ENCODE measurements at places on chromosomes 3 and 15.

DNA sequence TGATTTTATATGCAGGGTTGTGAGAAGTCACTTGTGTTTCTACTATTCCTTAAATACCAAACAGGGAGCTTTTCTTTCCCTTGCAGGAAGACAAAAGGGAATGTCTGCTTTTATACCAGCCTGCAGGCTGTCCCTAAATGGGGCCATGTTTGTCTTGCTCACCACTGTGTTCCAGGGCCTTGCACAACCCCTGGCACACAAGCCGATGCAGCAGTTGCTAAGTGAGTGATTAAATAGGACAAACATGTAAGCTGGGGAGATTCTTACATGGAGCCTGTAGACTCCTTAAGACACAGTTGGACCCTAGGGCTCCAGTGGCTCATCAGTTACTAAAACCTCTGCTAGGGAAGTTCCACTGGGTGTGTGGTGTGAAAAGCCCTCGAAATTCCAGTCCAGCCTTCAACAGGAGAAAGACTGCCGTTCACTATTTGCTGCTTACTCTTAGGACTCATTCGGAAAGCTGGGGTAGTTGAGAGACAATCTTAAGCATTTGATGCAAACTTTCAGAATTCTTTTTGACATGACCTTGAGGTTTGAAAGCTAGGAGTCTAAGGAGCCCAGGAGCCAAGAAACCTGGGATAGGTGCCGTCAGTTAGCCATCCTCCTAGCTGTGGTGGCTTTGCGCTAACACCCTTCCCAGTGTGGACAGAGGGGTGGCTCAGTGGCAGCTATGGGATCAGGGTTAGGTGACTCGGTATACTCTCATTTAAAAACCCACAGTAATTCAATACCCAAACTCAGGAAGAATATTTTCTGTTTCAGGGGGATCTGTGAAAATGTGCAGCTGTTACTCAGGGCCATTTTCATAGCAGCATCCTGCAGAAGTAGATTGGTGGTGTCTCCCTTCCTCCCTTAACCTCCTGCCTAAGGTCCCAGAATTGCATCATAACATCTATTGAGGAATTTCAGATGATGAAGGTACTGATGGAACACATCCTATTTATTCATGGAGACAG lies 39.1 kb downstream of the SYNM start:
- peak; percentile 82 for DNase-seq

DNA sequence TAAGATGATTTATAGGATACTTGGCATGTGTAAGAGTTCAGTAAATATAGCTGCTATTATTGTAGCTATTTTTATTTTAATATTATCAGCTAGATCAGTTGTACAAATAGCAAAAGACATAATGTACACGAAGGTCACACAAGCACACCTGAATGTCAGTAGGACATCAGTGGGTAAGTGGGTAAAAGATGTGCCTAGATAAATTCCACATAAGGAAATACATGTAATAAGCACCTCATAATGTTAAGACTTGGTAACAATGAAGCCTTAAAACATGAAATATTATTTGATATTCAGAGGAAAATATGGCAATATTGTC lies 41.5 kb downstream of the ABHD2 start:
- no peak for DNase-seq

DNA sequence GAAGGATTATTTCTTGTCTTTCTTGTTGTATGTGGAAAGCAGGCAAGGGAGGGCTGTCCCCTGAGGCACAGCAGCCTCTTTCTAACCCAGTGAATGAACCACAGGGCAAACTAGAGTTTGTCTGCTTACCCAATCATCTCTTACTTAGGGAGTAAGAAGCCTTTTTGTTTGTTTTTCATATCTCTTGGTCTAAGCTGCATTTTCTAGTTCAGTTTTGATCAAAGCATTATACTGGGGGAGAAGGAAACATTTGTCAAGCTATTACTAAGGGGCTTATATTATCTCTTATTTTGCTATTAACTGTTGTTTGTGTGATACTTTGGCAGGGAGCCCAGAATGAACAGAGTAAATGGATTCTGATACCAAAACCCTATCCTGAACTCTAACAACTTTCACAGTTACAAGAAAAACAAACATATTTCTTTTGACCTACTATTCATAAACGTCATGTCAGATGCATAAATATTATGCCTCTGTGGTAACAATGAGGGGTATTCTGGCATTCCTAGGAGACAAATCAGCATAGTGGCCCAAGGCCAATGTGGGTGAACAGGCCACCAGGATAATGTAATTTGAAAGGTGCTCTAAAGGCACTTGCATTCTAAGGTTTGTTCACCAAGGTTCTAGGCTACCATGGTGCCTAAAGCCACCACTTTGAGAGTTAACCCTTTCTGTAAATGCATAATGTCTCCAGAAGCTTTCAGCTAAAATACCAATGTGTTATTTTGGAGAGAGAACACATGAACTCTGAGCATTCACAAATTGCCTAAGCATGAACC lies 271.6 kb upstream of the ZPLD1 start:
- DNase-seq, result peak; percentile 94

DNA sequence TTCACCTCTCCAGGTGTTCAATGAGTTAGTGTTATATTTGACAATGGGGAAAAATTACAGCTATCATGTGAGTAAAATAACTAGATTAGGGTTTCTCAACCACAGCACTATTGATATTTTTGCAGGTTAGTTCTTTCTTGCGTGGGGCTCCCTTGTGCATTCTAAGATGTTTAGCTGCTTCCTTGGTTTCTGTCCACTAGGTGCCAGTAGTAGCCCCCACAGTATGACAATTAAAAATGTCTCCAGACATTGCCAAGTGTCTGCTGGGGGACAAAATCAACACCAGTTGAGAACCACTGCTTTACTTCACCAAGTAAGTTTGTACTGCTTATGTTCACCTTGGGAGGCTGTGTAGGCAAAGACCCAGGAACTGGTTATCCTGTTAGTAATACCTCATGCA lies 618.7 kb downstream of the EDEM1 start:
- DNase-seq, result no peak

DNA sequence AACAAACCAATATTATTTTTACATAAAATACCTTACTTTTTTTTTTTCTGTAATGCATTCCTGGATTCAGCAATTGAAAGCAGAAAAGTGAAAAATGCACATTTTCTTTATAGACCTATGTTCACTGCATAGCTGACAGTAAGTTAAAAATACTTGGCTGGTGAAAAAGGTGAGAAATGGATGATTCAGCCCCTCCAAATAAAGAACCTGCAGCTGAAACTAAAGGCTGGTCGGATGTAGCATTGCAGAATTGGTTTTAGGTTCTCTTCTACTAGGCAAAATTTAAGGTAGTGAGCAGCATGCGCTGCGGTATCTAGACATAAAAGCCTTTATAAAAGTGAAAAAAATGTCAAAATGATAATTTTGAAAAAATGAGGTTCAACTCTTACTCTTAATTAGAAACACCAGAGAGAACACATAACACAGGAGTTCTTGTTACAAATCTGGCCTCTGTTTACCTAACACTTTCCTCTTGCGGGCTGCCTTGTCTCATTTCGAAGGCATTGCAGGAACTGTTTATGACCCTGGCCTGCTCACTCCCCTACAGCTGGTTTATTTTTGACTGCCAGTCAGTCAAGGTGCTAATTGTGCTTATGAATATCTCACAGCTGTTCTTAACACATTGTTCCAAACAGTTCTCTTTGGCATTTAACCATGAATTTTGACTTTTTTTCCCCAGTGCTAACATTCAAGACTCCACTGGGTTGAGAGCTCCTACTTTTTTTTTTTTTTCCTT lies 455.4 kb upstream of the TBL1XR1 start:
- DNase-seq, result no peak

GRCh38 chr3:69671082-69671952 lies 67.9 kb upstream of the MITF start:
- peak; percentile 36 for DNase-seq

- no peak for DNase-seq
These were observed 825 bp upstream of the RTP3 start for GRCh38 chr3:46496746-46497555.

DNA sequence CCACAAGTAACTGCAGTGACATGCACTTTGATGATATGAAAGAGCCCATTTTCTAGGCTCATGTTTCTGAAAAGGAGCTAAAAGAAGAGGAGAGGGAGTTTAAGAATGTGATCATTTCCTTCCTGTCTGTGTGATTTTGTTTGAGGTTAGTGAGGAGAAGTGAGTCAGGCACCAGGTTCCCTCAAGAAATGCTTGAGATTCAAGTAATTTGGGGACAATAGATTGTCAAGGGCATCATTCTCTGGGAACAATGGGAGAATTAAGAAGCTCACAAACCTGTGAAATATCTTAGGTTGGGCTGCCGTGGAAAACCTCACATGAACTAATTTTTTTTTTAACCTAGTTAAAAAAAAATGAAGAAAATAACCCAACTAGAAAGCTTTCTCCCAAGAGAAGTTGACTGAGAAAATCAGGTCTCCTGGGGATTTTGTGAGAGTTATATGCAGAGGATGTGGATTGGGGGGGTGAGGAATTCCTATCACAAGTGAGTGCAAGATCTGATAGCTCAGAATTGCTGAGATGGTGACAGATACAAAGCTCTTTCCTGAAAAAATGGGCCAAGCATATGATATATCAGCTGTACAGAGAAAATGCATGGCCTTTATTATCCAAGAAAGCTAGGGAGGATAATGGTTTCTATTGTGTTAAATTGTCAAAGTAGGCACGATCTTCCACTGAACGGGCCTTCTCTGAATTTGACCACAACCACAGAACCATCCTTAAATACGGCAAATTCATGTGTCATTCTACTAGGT lies 203.3 kb downstream of the FEZF2 start:
- no peak for DNase-seq

DNA sequence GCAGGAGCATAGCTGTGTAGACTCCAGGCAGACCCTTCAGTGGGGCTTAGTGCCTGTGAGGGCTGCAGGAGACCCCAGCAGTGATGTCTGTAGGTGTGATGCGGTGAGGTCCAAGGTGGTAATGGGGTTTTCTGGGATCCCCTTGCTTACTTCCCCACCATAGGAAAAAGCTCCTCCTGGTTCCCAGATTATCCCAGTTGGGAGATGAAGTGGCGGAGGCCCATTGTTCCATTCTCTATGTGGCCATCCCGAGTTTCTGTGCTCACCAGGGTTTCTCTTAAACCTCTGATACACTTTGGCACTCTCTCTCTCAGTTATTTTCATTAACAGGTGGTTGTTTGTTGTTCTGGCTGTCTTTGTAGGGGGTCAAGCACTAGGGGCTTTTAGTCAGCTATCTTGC lies 146.7 kb upstream of the IGF1R start:
- no peak for DNase-seq

GRCh38 chr3:119575507-119575906 lies 3.8 kb upstream of the ADPRH start:
- no peak for DNase-seq

DNA sequence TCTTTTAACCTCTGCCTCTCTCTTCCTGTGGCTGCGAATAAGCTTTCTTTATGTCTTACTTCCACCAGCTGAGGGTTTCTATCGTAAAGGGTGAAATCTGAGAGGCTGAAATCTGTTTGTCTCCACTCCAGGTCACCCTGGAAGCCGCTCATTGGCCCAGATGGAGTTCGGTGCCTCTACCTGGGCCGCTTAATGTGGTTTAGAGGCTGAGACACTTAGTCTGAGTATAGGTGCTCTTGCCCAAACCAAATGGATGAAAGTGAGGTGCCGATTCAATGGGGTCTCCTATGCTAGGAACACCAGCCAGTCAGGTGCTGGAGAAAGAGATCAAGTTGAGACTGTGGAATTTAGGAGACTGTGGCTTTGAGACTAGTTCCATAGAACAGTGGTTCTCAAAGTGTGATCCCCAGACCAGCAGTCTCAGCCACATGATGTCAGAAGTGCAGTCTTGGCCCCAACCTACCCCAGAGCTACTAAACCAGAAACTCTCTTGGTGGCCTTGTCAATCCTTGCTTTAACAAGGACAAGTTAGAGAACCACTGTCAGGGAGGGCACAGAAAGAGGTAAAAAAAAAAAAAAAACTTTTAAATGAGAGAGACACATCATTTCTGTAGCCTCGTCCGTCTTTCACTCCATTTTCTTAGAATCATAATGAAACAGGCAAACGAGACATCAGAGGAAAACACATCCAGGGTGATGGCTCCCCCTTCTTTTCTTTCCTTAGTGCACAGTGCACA lies 54.9 kb upstream of the CCR2 start:
- DNase-seq, result no peak

DNA sequence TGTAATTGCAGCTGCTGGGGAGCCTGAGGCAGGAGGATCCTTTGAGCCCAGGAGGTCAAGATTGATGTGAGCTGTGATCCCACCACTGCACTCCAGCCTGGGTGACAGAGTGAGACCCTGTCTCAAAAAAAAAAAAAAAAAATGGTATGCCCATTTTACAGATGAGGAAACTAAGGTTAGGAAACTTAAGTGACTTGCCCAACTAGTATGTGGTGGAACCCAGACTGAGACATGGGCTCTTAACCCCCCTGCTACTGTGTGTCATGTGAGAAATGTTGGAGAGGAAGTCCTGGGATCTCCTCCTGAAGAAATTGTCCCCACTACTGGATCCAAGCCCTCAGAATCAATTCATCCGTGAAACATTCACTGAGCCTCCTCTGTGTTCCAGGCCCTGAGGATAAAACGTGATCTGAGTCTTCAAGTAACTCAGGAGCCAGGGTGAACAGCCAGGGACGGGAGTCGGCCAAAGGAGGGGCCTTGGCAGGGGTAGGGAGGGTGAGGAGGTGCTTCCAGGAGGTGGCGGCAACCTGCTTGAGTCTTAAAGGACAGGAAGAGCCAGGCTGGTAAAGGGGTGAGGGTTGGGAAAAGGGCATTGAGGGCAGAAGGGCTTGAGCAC lies 19.6 kb upstream of the RNU6-1 start:
- no peak for DNase-seq

- DNase-seq, result no peak
These were observed 58.7 kb upstream of the MYRIP start for GRCh38 chr3:39750712-39751111.

GRCh38 chr3:76361010-76361409 lies 575.7 kb upstream of the ZNF717 start:
- DNase-seq, result no peak

DNA sequence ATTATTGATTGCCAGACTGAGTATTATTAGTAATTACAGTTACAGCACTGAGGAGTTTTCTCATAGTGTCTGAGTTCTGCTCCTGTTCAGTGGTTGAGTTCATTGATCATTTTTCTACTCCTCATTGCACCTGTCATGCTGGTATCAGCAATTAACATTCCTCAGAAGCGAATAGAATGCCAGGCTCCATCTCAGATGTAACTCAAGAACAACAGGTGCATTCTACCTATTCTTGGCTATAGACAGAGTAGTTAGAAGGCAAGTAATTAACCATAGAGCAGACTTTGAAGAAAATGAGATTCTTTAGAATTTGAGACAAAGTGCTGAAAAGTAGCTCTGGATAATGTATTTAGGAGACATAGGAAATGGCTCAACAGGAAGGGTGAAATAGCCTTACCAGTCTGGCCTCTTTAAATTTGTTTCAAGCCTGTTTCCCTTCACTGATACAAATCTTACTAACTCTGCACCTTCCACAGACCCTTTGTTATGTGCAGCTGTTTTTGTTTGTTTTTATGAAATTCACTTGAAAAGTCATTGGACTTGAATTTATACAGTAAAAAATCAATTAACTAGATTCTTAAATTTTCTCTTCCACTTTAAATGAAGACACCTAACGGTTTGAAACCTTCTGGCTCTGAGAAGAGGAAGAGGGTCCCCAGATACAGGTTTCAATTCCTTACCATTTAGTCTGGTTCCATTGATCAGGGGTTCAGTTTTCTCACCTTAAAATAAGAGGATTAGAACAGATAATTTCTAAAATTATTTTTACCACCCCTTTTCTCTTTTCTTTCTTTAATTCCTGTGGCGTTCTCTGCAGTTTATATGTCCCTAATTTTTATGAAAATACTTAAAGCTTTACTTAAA lies 109.6 kb downstream of the FNDC3B start:
- no peak for DNase-seq
